Heart right ventricle (tissue), 16 donors: ENCODE measurements at places on chromosomes 3 and 15. TPM values are rescaled to one million over a fixed set of nuclear protein-coding genes. Genes with fewer than 3 reads are reported as not detected.

DNA sequence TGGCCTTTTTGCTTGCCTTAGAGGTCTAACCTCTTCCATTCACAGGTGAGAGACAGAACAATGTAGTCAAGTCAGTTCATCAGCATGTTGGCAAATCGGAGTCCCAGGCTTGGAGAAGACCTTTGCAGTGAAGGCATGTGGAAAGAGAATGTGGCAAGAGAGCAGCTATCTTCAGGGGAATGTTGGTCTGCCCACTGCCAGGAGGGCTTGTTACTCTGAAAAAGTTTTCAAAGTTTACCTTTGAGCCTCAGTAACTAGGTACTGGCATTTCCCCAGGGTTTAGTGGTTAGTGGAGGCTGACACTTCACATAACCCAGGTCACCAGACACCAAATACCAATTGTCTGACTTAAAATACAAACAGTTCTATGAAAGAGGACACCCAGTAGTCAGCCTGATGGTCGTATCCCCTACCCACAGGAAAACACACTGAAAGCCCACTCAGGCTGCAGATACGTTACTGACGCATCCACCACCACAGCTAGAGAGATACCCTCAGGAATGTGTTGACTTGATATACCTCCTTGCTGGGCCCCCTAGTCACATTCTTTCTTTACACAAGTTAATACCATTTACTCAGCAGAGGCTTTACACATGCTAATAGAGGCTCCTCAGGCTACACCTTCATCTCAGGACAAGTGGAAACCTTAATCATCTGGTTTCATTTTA lies 9.7 kb upstream of the ARID3B start:
- DNase-seq: no peak
- no peaks in the 10 kb centered on the region for H3K27me3 ChIP-seq
- no peak overlapping the region for H3K27ac ChIP-seq
- no peak overlapping the region for H3K4me3 ChIP-seq

DNA sequence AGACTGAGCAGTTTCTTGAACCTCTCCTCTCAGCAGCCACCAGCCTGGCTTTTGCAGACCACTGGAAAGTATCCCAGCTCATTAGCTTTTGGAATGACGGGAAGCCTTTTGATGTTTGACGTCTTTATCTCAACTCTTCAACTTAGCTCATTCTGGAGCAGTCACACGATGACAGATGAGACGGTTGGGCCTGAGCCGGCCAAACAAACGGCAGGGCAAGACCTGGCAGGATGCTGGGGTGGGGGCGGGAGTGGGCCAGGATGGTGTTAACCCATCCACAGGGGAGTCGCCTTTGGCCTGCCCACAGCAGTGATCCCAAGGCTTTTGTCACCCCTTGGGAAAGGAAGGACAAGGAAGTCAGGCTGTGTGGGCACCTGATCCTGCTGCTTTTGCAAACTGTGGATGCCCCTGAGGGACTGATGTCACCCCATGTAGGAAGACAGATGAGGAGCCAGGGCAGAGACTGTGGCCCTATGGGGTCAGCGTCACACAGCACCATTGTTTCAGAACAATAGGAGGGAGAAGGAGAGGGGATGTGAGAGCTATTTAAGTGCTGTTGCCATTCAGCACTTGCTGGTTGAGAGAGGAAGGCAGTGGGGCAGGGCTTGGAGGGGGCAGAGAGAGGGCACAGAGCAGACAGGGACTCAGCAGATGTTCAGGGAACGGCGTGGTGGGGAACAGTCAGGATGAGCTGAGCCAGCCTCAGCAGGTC lies 121.9 kb upstream of the CTDSPL start:
- no peak overlapping the region for H3K4me3 ChIP-seq
- no peaks in the 10 kb centered on the region for H3K36me3 ChIP-seq
- H3K27me3 ChIP-seq: no peaks in the 10 kb centered on the region
- H3K27ac ChIP-seq: no peak overlapping the region
- DNase-seq: peak; percentile 49

DNA sequence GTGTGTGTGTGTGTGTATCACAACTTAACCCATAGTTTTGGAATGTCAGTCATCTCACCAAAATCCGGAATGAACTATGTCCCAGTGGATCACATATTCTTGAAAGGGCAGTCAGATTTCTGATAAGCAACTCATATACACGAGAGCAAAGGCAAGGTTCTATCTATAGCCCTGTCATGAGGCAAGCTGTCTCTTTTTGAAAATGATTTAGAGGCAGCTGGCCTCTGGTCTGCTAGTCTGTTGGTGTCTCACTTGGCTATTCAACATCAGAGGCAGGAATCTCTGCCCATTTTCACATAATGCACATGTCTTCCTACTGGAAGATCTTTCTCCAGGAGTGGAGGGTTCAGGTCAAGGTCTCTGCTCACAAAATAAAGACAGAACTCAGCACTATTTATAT lies 79.8 kb downstream of the CNTN6 start:
- no peaks in the 10 kb centered on the region for H3K27me3 ChIP-seq
- no peak overlapping the region for H3K27ac ChIP-seq

DNA sequence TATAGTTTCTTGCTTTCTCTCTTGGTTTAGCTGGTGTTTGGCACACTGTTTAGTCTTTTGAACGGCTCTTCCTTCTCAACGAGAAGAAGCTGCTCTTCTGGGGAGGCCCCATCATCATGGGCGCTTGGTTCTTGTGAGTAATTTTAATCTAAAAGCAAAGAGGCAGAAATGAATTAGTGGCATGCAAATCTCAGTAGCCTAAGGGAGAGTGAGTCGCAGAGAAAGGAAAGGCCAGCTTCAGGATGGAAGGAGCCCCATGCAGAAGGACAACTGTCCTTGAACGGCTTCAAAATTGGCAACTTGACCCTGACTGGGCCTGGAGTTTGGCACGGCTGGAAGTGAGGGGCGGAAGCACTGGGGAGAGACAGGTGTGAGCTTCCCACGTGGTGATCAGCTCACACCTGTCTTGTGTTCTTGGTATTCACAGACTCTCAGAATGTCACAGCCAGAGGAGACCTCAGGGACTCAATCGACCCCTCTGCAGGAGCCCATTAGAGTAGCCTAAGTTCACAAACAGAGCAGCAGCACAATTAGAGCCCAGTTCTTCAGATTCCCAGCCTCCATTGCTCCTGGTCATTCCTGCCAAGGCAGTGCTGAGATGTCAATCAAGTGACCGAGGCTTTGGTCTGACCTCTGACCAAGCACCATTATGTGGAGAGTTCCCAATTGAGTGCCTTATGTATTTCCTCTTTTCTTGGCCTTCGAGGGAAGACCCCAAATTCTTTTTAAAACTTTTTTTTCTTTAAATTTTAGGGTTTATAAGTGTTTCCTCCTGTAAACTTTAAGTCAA lies 41.3 kb upstream of the ETV5 start:
- no peaks in the 10 kb centered on the region for H3K27me3 ChIP-seq
- no peak for DNase-seq
- no peak overlapping the region for H3K4me3 ChIP-seq
- no peak overlapping the region for H3K27ac ChIP-seq

GRCh38 chr15:98548139-98548971 lies 100.0 kb upstream of the IGF1R start:
- peak overlapping the region; percentile 39 for H3K27ac ChIP-seq
- H3K36me3 ChIP-seq: no peaks in the 10 kb centered on the region
- H3K4me3 ChIP-seq: peak overlapping the region; percentile 59
- peak; percentile 70 for DNase-seq

DNA sequence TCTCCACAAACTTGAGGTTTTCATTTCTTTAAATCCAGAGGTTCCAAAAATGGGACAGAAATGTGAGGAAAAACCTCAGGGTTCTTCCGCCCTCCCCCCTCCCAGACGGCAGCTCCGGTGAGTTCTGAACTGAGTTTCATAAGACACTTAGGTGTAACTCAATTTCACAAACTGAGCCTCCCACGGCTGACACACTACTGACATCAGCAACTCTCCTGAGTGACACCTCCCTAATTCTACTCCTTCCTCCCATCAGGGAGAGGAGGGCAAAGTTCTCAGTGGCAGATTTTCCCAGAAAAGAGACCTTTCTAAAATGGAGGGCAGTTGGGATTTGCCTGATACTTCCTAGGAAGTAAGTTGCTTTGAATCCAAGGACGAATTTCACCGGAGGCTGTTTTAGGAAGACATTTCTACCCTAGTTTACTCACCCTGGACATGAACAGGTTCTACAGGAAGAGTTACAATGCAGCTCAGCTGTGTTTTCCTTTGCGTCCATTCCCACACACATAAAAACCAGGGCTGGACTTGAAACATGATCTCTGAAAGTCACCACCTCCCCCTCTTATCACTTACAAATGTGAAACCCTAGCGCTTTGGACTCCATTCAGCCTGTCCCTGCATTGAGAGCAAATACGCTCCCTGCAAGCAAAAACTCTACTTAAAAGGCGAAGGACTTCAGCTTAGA lies 78.1 kb upstream of the LMOD3 start:
- no peaks in the 10 kb centered on the region for H3K27me3 ChIP-seq
- peaks cover 29% of the 10 kb centered on the region for H3K36me3 ChIP-seq

The MAPKBP1 gene
- total RNA-seq: 17.0 TPM

GRCh38 chr3:46276497-46277099 lies 34.3 kb downstream of the CCR3 start:
- H3K4me1 ChIP-seq: no peaks in the 10 kb centered on the region
- no peak overlapping the region for H3K4me3 ChIP-seq
- DNase-seq: peak; percentile 49
- H3K27ac ChIP-seq: no peak overlapping the region
- no peaks in the 10 kb centered on the region for H3K36me3 ChIP-seq

The GABPB1 gene
- 10.7 TPM for total RNA-seq
